ENCODE measurements at places on chromosomes 12 and 14.

DNA sequence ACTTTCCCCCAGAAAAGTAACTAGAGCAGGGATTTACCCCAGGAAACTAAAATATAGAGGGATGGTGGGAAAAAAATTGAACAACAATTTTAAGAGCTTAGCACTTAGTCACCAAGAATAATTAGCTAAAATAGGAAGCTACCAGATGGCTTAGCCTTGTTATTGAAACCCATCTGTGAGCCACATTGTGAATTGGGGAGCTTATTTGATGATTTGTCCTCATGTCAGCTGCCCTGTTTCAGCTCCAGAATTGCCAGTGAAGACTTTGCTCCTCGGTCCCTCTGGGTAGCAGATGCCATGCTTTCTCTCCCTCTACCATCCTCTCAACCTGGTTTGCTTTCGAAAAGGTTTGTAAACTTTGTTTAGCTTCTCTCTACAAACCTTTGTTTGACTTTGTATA lies 67.7 kb upstream of the PTHLH start:
- no peak for DNase-seq

GRCh38 chr12:132711080-132711843 lies 620 bp downstream of the PGAM5 start:
- no peak for DNase-seq

DNA sequence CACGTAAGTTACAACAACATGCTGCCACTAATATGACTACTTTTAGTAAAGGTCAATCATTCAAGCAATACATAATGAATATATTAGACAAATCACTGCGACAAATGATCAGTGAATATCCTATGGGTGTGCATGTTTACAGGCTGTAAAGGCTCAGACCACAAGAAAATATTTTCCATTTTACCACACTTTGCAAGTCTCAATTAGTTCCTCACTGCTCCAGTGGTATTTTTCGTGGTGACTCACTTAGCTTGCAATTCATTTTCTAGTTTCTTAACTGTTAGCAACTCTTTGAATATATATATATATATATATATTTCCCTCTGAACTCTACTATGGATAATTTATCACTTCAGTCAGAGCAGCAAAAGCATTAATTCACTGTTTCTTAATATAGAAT lies 96.9 kb downstream of the EML5 start:
- DNase-seq: no peak

- no peak for DNase-seq
Measured at GRCh38 chr12:9132008-9132535, 16.4 kb upstream of the A2M start.

DNA sequence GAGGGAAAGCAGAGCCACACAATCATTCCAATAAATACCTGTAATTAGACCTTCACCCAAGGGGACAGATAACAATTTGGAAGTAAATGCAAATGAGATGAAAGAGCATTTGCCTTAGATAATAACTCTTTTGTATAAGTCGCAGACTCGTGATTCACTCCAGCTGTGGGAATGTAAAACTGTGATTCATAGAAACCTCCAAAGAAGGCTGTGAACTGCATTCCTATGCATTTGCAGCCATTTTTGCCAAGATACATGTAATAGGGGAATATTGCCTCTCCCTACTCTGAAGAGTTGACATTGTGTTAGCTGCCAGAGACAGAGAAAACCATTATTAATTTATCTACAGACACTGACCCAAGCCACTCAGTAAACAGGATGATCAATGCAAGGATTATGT lies 181.9 kb upstream of the ARHGAP5 start:
- no peak for DNase-seq

Measured in stimulated activated CD8-positive, alpha-beta memory T cell treated with anti-CD3 and anti-CD28 coated beads, Interleukin-4, amount 100 ng/mL, for 1 hour (primary cell).